ENCODE measurements at places on chromosomes 7 and 10. TPM values are rescaled to one million over a fixed set of nuclear protein-coding genes. Genes with fewer than 3 reads are reported as not detected.

The FKBP6 gene
- total RNA-seq = not detected

The NXPH1 gene
- not detected for total RNA-seq

The PRKAG2 gene
- 73.9 TPM for total RNA-seq

The TSPAN13 gene
- 14.1 TPM for total RNA-seq

DNA sequence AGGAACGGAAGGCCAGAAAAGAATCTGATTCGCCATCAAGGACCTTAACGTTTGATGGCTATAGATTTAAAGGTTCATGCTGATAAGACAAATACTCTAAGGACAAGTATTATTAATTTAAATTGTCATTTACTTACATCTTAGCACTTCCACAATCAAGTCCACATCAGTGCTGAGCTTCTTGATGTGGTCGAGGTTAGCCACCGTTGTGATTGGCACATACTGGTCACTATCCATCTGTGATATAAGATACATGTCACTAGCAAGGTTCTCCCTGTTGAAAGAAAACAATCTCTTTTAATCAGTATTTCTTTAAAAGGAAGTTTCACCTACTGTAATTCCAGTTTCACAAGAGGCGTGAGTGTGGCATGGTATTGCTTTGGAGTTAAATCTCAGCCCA lies 88.7 kb downstream of the LARP4B start:
- DNase-seq = no peak

DNA sequence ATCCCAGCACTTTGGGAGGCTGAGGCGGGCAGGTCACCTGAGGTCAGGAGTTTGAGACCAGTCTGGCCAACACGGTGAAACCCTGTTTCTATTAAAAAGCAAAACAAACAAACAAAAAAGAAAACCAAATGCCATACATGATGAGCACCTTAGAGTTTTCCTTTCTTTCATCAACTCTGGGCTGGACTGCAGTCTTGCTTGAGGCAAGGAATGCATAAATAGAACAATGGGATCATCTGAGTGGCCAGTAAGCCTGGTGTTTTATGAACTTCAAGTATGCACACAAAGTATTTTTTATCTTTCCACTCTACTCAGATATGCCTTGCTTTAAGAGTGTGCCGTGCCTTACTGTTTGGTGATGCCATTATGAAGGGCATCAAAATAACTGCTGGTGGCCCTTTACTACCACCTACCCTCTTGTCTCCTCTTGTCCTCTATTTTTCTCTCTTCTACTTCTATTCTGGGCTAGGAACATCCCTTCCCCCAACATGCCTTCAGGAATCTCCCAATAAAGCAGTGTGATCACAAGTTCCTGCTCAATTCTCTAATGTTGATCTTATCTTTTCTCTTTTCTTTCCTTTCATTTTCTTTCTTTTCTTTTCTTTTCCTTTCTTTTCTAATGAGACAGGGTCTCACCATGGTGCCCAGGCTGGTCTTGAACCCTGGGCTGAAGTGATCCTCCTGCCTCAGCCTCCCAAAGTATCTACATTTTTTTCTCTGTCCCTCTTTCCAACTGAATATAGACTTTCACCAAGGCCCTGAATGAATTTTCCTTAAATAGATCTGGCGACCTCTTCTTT lies 10.2 kb downstream of the SCD start:
- DNase-seq = no peak

DNA sequence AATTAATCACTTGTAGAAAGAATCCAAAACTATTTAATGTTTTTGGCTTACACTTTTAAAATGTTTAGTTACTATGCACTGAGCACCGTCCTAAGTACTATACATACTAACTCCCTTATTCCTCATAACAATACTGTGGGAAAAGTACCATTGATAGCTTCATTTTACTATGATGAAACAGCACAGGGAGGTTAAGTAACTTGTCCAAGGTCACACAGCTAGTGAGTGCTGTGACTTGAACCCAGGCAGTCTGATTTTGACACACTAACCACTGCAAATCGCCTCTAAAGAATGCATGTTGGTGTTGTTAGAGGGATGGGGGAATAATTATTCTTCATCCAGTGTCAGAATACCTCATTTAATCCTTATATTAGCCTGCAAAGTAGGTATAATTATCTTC lies 1.9 kb upstream of the RELN start:
- DNase-seq = no peak

- no peak for DNase-seq
These were observed 32.5 kb upstream of the ERCC6 start for GRCh38 chr10:49571388-49571787.

GRCh38 chr10:29479981-29480954 lies 154.5 kb downstream of the SVIL start:
- no peak for DNase-seq

GRCh38 chr10:49279015-49279880 lies 19.7 kb upstream of the C10orf71 start:
- DNase-seq = no peak

DNA sequence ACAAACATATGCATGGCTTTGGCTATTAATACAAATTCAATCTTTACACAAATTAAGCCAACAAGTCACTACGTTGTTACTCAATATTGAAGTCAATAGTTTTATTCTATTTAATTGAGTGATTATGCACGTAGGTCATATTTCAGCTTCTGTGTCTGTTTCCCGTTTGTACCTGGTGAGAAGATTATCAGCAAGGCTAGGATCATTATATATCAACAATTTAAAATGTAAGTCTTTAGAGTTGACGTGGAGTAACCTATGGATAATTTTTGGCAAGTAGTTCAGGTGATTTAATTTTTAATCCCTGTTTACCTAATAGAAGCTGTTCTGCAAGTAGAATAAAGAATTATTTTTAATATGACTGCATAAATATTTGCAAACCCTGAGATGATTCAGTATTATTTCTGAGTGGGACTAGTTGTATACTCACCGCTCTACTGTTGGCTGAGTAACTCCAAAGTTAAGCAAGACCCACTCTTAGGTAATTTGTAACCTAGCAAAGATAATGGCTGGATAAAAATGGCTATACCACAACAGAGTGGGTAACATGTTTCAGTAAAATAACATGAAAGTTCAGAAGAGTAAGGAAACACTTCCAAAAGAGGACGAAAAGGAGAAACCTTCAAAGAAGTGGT lies 161.0 kb downstream of the HGF start:
- DNase-seq = peak; percentile 42

DNA sequence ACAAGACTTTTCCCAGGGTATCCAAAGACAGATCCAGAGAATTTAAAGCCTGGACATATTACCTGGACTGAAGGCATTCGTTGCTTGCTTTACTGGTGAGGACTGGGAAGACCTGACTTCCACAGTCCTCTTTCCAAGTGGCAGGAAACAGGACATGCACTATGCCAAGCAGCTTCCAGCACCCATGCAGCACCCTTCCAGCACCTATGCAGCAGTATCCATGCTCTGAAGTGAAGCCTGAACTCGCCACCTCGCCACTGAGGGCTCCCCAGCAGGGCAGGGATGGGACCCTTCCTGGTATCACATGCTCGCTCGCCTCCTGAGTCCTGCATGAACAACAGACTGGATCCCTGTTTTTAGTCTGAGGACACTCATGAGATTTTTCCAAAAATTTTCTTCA lies 189.9 kb upstream of the KLF14 start:
- no peak for DNase-seq

DNA sequence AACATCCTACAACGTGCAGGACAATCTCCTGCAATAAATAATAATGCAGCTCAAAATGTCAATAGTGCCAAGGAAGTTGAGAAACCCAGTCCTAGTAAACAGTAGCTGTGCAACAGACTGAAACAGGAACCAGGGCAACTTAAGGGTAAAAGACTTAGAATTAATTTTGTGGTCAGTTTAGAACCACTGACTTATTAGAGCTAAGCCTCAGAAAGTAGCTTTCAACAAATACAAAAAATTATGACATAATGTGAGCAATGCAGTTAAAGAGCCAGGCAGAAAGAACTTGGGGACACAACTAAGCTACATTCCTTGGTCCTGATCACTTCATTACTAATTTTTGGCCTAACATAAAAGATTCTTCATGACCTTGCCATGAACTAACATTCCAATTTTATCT lies 195.4 kb downstream of the MACC1 start:
- no peak for DNase-seq

DNA sequence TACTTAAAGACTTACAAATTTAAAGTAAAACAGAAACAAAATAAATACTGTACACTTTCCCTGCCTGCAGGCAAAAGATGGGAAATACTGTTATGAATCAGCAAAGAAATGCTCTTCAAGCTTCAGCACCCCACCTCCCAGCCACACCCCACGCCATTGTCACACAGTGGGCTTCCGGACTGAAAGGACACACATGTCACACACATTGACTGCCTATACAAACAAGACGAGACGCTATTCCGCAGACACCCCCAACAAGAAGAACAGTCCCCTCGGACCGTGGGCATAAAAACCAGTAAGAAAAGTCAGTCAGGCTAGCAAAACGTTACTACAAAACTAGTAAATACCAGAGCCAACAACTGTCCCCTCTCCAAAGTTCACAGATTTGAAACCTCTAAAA lies 22.2 kb upstream of the PARP12 start:
- no peak for DNase-seq

DNA sequence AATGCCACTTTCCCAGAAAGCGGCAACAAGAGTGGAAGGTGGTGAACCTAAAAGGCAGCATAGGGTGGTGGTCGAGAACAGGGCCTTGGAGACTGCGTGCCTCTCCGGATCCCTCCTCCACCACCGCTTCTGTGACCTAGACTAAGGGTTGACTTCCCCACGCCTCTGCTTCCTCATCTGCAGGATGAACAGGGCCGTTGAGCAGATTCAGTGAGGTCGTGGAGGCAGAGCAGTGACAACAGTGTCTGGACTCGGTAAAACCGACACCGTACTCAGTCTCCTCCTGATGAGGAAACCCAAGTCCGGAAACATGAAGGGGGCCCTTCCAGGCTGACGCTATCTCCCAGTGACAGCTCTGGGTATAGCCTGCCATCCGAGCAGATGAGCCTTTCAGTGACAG lies 162.6 kb downstream of the CELF2 start:
- no peak for DNase-seq

GRCh38 chr7:97027427-97028234 lies 3.0 kb upstream of the DLX5 start:
- DNase-seq = peak; percentile 78

DNA sequence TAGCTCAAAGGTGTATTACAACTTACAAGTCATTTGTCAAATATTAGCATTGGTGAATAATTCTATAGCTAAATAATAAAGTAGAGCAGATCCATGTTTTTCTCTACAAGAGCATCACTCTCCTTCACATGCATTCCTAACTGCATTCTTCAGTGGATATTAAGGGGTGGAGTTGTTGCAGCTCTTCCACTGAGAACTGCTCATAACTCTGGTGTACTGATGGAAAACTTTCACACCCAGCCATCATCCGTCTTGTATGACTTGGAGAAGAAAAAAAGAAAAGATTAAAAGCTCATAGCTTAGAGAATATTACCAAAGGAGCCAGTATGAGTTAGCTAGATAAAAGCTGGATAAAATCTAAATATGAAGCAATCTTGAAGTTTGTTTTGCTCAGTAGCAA lies 10.2 kb upstream of the FAM13C start:
- DNase-seq = no peak

DNA sequence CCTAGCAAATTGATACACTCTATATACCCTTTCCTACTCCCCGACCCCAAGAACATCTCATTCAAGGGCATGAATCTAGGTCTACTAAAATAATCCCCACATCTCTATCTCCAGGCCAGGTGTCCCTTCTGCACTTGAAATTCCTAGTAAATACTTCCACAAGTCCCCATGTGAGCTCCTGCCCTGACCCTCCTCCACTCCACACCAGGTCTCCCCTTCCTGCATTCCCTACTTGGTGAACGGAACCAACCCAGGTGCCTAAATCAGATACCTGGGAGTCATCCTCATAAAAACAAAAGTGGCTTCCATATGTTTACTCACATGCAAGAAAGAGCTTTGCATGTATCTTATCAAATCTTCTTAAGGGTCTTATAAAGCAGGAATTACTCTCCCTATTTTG lies 69.2 kb downstream of the COA1 start:
- no peak for DNase-seq

Data from MCF 10A (cell line).